ENCODE measurements at places on chromosomes 6 and 20.

- peaks cover 25% of the 10 kb centered on the region for H3K4me1 ChIP-seq
- no peaks in the 10 kb centered on the region for H3K27me3 ChIP-seq
- no peak overlapping the region for H3K27ac ChIP-seq
- H3K4me3 ChIP-seq, result no peak overlapping the region
- H3K36me3 ChIP-seq, result peaks cover 11% of the 10 kb centered on the region
Measured at GRCh38 chr6:34795836-34796425, 4.0 kb downstream of the BLTP3A start.

DNA sequence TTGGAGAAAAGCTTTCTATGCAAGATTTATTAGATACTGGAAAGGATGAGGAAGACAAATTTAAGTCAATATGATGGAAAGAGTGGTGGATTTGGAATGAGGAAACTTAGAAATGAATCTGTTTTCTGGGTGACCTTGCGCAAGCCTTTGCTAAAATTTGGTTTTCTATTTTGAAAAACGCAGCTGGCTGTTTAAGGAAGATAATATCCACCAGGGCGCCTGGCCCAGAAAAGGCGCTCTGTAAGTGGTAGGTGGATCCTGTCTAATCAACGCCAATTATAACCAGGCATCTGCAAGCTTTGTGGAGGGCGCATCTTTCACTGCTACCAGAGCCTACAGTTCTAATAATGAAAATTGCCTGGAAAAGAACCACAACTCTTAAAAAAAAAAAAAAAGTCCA, 398 bp upstream of the SPATS1 start:
- H3K27ac ChIP-seq, result no peak overlapping the region
- no peaks in the 10 kb centered on the region for H3K4me1 ChIP-seq
- H3K27me3 ChIP-seq, result peaks cover 44% of the 10 kb centered on the region
- no peak for DNase-seq
- no peak overlapping the region for H3K4me3 ChIP-seq
- no peaks in the 10 kb centered on the region for H3K36me3 ChIP-seq

DNA sequence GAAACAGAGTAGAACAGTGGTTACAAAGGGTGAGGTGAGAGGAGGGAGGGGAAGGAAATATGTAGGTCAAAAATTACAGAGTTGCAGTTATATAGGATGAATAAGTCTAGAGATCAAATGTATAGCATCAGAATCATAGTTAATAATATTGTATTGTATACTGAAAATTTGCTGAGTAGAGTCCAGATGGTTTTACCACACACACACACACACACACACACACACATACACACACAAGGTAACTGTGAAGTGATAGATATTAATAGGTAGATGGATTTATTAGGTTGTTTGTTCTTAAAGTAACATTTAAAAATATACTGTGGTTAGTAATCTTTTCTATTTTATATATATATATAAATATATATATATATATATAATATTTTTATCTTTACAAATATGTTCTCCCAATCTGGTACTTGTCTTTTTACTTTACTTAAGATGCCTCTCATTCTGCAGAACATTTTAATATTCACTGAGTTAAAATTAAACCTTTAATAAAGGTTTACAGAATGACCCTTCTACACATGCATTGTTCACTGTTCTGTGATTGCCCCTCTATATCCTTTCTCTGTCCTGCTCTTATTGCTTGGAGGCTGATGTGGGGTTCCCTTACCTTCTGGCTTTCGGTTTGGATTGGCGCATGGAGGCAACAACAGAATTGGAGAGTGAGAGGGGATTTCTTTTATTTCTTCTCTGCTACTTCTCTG, 408 bp downstream of the PTCHD4 start:
- DNase-seq, result no peak
- H3K27ac ChIP-seq, result no peak overlapping the region
- no peak overlapping the region for H3K4me3 ChIP-seq
- no peaks in the 10 kb centered on the region for H3K27me3 ChIP-seq
- H3K36me3 ChIP-seq, result no peaks in the 10 kb centered on the region

DNA sequence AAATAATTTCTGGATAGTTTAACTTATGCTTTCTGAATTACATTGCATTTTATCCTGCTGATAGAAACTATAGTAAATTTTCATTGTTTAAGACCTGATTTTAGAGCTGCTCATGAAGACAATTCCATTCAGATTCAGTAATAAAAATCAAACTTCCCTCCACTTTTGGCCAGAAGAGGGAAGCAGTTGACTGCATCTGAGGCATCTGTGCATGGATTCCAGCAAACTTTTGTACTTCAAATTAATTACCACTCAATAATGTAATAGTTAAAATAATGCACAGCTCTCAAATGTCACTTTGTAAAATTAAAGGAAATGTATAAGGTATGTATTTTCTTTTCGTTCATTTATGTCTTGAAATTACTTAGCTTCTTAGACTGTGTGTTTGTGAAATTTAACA, 64.2 kb upstream of the SLC35B3 start:
- DNase-seq, result no peak
- no peak overlapping the region for H3K4me3 ChIP-seq
- peaks cover 2% of the 10 kb centered on the region for H3K27me3 ChIP-seq
- no peak overlapping the region for H3K27ac ChIP-seq
- no peaks in the 10 kb centered on the region for H3K4me1 ChIP-seq
- no peaks in the 10 kb centered on the region for H3K36me3 ChIP-seq

DNA sequence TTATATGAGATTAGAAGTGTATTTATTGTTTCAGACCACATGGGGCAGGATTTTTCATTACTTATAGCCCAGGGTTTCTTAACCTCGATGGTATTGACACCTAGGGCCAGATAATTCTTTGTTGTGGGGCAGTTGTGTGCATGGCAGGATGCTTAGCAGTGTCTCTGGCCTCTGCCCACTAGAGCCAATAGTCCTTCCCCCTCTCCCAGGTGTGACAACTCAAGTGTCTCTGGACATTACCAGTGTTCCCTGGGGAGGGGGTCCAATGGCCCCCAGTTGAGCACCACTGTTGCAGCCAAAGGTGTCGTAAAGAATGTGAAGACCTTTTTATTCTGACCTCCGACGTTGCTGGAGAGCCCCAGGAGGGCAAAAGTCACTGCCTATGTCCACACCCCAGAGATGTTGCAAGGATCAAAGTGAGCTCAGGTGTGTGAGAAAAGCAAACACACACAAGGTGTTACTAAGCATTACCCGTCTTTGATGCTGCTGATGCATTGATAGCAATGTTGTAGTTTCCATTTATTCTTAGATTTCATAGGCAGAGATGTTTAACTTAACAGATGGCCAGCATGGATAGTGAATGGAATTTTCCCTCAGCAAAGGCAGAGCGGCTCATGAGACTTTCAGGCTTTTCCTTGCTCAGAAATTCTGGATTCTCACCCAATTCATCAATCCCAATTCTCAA, 22.2 kb downstream of the BANF2 start:
- H3K27me3 ChIP-seq, result peaks cover 6% of the 10 kb centered on the region
- no peak overlapping the region for H3K27ac ChIP-seq
- no peak overlapping the region for H3K4me3 ChIP-seq
- DNase-seq, result no peak

Data from activated B cell treated with CpG ODN at 0.5 μM for 24 hours (primary cell).